ENCODE measurements at places on chromosomes 2 and 18.

- DNase-seq: no peak
These were observed 52.5 kb upstream of the NABP1 start for GRCh38 chr2:191625446-191625845.

- no peak for DNase-seq
These were observed 69.1 kb upstream of the KCNE4 start for GRCh38 chr2:222982909-222983265.

- peak; percentile 54 for DNase-seq
These were observed 65.5 kb downstream of the CCBE1 start for GRCh38 chr18:59631583-59632181.

DNA sequence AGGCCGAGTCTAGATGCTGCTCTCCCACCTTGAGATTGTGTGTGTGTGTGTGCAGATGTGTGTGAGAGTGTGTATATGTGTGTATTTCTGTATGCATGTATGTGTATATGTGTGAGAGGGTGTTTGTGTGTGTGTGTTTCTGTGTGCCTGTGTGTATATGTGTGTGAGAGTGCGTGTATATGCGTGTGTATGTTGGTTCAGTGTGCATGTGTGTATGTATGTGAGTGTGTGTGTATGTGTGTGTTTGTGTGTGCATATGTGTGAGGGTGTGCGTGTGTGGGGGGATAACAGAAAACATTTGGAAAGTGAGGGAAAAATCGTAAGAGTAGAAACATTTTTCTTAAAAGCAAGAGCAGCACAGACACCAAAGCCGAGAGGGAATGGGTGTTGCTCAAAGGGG lies 309.1 kb downstream of the NDUFA10 start:
- DNase-seq: no peak

- no peak for DNase-seq
These were observed 20.8 kb downstream of the DIPK1C start for GRCh38 chr18:74436158-74436769.

DNA sequence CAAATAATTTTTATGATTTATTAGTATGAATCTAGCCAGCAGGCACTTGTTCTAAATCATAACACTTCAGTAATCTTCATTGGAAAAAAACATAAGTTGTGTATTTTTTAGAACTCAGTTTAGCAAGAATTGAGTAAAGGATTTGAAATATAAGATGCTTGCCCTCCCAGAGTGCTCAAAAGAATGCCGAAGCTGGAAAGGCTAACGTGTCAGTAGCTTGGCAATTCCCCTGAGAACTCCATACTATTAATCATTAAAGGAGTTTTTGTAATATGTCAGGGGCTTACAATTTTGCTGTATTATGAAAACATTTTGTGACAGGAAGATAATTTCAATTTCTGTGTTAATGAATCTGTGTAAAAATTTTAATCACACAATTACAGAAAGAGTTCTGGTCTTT lies 122.7 kb downstream of the GULP1 start:
- peak; percentile 87 for DNase-seq

DNA sequence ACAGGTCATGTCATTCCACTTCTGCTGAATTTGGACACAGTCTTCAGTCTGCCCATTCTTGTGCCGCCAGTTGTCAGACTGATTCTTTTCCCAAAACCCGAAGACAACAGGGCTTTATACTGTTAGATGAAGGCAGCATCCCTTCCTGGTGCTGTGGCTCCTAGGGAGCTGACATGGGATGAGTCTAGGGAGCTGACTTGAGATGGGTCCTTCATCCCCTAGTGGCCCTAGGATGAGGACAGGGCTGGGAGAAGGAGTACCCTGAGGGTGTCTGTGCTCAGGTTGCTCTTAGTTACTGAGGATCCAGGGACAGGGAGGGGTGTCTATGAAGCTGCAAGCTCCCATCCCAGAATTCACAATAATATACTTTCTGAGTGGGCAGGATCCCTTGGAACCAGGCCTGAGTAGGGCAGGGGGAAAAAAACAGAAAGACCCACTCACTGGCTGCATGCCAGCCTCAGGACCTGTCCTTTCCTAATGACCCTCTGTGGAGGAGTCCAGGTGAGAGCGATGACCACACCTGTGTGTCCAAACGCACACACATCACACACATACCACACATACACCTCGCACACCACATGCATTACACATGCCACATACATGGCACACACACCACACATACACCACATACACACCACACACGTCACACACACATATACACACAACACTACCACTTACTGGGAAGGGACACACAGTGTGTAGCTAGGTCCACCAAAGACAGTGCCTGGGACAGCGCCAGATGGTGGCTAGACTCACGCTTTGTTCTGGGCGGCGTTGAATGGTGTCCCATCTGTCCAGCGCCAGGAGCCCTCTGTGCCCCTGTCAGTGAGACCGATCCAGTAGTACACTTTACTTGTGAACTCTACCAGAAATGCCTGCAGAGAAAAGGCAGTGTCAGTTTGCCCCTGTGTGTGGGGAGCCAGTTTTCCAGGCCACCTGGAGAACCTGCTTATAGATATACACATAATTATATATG lies 11.1 kb downstream of the CLEC4F start:
- no peak for DNase-seq

DNA sequence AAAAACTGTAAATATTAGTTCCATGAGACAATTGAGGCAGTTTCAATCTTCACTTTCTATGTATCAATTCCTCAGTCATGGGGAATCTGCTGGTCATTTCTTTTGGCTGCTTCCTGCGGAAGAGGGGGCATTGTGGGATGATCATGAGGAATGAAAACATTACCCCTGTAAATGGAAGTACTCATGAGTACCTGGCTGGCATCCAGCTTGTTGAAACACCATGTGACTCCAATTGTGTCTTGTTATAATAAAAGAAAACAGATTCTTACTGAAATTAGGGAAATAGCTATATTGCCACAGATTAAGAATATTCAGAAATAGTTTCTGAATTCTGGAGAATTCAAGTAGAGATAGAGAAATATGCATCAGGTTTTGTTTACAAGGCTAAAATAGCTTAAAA lies 41.6 kb upstream of the GPR39 start:
- DNase-seq: peak; percentile 20

GRCh38 chr2:112625474-112626114 lies 20.1 kb upstream of the SLC20A1 start:
- DNase-seq: no peak

DNA sequence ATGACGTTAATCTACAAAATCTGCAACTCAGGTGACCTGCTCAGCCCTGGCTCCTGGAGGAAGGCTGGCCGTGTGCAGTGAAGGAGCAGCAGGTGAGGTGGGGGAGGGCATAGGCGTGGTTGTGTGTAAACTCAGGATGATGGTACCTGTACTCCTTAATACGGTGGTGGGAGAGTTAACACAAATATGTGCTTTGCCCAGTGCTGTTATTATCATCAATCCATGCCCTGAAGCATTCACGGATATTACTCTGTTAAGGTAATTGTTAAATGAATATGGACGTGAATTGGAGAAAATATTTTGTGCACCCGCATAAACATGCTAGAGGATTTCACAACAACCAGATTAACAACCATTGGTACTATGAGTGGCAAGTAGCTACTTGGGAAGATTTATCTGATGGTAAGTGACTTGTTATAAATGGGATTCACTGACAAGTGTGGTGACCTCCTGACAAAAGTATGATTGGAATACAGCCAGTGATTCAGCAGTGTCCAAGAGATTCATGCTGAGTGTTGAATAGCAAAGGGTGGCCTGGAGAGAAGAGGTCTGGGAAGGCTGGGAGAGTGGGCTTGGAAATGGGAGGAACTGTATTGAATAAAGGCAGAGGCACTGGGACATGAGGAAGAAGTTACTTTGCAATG lies 194.1 kb downstream of the TPGS2 start:
- DNase-seq: peak; percentile 51

DNA sequence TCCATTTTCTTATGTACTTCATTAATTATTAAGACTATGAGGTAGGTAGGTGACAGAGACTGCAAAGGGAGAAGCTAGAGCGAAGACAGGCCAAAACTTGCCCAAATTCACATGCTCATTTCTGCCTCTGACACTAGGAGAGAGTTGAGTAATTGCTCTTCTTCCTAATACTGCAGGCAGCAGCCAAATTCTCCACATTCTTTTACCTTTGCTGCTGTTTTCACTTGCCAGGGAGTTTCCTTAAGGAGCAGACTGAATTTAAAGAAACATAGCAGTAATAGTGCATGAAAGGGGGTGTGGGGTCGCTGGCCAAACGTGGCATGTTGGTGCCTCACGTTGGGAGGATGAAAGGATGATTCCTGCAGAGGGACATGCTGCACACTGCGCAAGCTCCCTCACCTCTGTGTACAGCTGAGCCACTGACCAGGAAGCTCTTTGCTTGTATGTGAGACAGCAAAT lies 12.3 kb downstream of the CRIM1 start:
- no peak for DNase-seq

GRCh38 chr18:34649080-34649479 lies 61.0 kb upstream of the DTNA start:
- DNase-seq: no peak

GRCh38 chr2:43082111-43082894 lies 144.1 kb downstream of the ZFP36L2 start:
- peak; percentile 95 for DNase-seq

- peak; percentile 2 for DNase-seq
These were observed 37.0 kb downstream of the DAW1 start for GRCh38 chr2:227908266-227909054.

DNA sequence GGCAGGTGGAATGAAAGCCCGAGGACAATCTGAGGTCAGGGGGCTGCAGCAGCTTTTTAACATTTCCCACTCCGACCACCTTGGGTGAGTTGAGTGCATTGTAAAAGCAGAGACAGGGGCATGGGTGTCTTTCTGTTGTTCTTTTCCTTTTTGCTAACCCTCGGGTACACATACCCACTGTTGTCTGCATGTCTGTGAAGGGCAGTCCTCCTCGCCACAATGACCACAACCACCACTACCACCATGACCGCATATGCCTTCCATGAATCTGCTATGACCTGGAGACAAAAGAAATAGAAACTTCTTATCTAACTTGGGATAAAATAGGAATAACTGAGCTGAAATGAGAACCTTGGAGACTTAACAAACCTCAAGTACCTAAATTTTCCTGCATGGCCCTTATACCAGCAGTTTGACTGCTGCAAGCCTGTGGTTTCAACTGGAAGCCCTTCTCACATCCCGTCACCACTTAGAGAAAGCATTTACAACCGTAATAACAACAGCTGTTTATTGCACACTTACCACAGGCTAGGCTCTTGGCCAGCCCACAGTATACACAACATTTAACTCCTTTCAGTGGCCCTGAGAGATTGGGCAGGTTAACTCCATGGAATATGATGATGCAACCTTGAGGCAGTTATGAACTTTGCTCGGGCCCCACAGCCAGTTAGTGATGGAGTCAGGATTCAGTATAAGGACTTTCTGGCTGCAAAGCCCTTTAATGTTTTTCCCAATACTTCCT lies 80.3 kb downstream of the GYPC start:
- DNase-seq: no peak

- peak; percentile 42 for DNase-seq
These were observed 116.5 kb downstream of the DOCK10 start for GRCh38 chr2:224925810-224926100.

DNA sequence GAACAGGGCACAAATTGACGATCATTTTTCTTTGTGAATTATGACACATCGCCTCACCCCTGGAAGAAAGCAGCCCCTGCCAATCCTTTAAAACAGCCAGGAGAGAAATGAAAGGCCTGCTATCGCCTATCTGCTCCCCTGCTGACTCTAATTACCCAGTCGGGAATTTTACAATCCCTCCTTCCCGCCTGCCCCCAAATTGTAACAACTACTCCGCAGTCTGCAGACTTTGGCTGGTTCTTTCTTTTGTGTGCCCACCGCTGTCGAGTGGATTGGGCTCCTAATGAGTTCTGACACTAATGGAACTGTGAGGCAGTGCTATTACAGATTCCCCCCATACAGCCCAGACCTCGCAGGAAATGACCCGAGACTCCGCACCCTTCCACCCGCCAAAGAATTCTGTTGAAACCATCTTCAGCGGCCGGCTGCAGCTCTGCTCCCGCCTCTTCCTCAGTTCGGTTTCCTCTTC lies 281.2 kb upstream of the PARD3B start:
- DNase-seq: no peak

DNA sequence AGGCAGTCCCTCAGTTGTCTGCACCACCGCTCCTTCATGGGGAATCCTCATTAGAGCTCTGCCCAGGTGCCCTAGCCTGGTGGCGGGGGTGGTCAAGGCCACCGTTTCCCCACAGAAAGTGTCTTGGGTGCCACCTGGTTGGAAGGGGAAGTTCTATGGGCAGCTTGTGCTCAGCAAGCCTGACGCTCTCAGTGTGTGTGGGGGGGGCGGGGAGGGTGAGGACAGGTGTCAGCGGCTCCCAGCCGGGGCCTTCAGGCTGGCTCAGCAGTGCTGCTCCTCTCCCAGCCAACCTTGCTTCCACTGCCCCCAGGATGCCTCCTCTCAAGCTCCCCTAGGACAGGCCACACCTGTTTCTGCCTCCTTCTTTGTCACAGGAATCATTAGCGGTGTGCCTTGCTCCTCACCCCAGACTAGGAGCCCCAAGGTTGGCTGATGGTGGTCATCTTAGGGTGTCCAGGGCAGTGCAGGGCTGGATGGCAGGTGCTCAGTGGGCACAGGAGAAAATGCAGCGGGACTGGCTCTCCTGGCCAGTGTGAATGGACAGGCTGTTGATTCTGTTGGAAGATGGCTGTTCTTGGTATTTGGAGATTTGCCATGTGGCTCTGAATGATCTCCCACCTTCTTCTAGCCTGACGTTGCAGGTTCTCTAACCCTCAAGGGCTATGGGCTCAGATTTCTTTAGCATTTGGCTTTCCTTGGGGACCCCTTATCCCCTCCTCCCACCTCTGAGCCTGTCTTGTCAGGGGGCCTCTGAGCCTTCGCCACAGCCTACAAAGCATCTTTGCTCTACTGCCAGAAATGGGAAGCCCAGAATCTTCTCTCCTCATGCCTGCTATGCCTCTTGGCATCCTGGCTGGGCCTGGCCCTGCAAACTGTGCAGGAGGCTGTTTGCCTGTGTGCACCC lies 185.8 kb upstream of the HS6ST1 start:
- DNase-seq: no peak

GRCh38 chr2:146869328-146869727 lies 975.5 kb upstream of the ACVR2A start:
- DNase-seq: no peak

GRCh38 chr18:33729556-33729955 lies 151.5 kb downstream of the ASXL3 start:
- DNase-seq: no peak

DNA sequence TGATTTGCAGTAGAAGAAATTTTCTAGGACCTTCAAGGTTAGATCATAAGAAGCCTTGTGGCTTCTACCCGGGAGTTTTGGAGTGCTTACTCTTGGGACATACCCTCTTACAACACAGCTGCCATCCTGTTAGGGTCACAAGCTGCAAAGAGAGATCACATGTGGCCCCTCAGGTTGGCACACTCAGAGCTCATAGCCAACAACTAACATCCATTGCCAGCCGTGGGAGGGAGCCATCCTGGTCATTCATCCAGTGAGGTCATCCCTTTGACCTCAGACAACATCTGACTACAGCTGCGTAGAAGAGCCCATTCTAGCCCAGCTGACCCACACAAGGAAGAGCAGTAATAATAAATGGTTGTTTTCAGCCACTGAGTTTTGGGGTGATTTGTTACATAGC lies 76.9 kb upstream of the NABP1 start:
- DNase-seq: no peak

GRCh38 chr2:231926761-231927565 lies 767 bp upstream of the NPPC start:
- DNase-seq: no peak
